Globus pallidus (tissue), 1 donor: ENCODE measurements at places on chromosomes 3 and 15.

DNA sequence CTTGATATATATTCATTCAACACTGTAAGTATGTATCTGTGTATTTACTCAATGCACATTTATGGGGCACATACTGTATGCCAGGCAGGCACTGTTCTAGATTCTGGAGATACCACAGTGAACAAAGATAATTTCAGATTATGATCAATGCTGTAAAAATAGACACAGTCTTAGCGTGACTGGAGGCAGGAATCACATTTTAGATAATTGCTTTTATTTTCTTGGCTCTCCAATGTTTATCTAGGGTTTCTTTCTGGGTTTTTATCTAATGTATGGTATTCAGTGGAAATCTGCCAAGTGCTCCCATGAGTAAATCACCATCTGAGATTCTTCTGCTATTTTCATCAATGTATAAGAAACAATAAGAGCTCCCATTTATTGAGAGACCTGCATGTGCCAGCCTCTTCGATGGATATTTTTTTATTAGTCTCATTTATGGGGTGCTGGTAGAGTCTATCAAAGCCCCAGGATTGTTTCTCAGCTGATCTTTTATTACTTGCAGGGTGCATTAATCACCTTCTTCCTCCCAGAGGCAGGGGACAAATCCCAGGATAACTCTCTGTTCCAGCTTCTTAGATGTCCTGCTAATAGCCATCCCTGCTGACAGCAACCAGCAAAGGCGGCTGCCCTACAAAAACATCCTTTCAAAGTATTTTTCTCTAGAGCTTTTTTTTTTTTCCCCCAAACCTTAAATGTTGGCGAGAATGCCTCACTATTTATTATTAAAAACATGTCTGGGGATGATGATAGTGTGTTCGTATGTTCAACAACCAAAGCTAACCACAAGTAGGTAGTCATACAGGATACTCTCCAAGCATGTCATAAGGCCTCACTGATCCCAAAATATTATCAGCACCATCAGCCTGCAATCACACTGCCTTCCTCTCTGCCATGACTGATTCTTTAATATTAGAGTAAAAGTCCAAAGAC, 331.0 kb upstream of the RASGRP1 start:
- DNase-seq: no peak

DNA sequence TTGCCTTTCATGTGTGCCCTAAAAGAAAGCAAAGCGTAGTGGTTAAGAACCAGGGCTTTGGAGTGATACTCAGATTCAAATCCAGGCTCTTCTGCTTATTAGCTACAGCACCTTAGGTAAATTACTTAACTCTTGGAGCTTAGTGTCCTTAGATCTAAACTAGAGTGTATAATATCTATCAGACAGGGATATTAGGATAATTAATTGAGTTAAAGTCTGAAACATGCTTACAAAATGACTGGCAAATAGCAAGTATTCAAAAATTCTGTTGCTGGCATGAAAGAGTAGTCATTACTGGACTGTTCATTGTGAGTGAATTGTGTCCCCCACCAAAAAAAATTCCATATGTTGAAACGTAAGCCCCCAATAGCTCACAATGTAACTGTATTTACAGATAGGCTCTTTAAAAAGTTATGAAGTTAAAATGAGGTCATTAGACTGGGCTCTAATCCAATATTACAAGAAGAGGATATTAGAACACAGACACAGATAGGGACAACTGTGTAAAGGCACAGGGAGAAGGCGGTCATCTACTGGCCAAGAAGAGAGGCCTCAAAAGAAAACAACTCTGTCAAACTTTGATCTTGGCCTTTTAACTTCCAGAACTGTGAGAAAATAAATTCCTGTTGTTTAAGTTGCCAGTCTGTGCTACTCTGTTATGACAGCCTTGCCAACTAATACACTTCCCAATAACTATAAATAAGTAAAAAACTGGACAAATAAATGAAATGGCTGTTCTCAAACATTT, 60.4 kb upstream of the LRRC3B start:
- no peak for DNase-seq

DNA sequence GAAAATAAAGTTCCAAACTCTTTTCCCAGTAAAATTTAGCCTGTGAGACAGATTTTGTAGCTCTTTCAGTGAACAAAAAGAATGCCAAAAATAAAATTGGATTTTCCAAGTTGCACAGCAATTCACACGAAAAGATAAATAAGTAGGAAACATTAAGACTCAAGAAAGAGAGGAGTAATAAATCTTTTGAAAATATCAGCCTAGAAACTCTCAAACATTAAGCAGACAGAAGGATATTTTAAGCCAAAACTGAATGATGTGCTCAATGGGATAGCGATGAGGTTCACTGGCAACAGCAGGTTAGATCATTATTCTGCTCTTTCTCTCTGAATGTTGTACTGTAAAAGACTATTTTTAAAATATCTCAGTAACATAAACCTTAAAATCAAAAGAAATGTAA, 115.0 kb downstream of the STAG1 start:
- no peak for DNase-seq

- no peak for DNase-seq
These were observed 35.4 kb upstream of the CBLB start for GRCh38 chr3:105904251-105904650.

GRCh38 chr3:133301194-133301593, 98.7 kb upstream of the BFSP2 start:
- no peak for DNase-seq

DNA sequence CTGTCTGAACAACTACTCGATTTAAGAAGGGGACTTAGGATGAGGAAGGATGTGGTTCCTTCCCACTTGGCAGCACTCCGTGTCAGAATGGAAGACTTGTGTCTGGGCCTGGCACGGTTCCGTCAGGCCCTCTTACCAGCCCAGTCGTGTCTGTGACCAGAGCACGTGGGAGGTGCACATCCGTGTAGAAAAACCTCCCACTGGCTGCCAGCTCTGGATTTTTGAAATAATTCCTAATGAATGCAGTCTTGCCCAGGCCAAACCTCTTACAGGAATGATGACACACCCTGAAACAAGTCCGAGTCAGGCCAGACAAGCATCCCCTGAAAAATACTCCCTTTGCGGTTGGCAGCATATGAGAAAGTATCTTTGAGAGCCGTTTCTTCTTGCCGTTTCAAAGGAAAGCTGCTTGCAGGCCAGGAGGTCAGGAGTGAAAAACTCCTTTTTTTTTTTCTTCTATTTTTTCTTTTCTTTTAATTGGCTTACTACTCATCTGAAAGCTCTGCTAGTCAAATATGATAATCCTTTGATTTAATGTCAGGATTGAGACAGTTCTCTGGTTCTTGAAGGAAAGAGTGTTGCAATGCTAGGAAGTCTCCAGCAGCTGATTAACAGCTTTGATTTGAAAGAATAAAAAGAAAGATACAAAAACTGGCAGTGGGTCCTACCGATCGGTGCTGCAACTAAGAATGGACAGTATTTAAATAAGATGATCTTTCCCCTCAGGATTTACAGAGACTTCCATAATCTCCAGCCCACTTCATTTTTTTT, 19.8 kb downstream of the IL1RAP start:
- DNase-seq: peak; percentile 73

DNA sequence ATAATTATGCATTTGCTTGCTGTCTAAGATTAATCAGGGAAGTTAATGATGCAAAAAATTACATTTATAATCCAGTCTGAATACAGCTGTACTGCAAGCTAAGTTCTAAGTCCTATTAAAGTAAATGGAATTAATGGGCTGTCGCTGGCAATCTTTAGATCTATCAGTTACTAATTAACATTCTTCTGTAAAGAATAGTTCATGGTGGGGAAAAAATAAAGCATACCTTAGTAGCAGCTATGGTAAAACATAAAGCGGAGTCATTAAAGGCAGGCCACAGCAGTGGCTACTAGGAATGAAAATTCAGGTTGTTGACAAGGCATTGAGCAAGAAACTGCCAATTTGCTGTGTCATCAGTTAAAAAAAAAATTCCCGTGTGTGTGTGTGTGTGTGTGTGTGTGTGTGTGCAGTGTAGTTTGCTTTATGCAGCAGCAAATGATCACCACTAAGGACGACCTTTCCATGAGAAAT, 129.8 kb downstream of the ZNF385D start:
- DNase-seq: no peak

GRCh38 chr3:136305879-136306278, 55.7 kb downstream of the PCCB start:
- DNase-seq: no peak

GRCh38 chr15:45200799-45201556, 13.2 kb upstream of the SHF start:
- peak; percentile 87 for DNase-seq

GRCh38 chr3:26768068-26768651, 145.6 kb downstream of the LRRC3B start:
- DNase-seq: peak; percentile 26

- peak; percentile 52 for DNase-seq
These were observed 12.9 kb downstream of the VPS18 start for GRCh38 chr15:40906991-40907802.

GRCh38 chr3:56180433-56180832, 287.8 kb downstream of the ERC2 start:
- no peak for DNase-seq

DNA sequence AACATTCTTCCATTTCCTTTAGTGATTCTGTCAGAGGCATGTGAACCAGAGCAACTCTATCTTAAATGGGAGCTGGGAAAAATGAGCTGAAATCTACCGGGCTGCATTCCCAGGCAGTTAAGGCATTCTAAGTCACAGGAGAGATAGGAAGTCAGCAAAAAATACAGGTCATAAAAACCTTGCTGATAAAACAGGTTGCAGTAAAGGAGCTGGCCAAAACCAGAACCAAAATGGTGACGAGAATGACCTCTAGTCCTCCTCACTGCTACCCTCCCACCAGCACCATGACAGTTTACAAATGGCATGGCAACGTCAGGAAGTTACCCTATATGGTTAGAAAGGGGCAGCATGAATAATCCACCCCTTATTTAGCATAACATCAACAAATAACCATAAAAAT, 66.4 kb downstream of the B3GALNT1 start:
- no peak for DNase-seq

DNA sequence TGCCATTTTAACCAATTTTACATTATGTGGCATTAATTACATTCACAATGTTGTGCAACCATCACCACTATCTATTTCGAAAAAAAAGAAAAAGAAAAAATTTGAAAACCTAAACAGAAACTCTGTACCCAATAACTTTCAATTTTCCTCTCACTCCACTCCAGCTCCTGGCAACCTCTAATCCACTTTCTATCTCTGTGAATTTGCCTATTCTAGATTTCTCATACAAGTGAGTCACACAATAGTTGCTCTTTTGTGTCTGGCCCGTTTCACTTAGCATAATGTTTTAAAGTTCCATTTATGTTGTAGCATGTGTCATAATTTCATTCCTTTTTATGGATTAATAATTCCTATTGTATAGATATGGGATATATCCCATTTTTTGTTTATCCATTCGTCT, 53.3 kb upstream of the TBC1D5 start:
- no peak for DNase-seq

GRCh38 chr3:117356091-117356705, 646.6 kb downstream of the TUSC7 start:
- DNase-seq: no peak

DNA sequence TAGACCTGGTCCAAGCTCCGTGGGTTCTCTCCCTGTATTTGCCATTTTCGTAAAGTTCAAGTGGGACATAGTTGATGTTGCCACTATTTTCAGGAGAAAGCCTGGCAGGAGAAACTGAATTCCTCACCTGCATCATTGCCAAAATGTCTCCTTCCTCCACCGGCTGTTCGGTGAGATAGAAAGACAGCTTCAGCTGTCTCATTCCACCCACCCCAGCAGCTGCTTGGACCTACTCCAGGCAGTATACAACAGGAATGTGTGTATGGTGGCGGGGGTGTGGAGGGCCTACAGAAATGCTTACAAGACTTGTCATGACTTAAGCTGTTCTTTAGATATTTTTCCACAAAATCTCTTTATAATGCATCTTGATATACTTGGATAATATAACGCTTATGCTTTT, 132.7 kb upstream of the RAP2B start:
- DNase-seq: no peak
